ENCODE measurements at places on chromosomes 5 and 9.

GRCh38 chr5:68245319-68245718 is 29.8 kb downstream of the PIK3R1 start:
- no peak for DNase-seq

DNA sequence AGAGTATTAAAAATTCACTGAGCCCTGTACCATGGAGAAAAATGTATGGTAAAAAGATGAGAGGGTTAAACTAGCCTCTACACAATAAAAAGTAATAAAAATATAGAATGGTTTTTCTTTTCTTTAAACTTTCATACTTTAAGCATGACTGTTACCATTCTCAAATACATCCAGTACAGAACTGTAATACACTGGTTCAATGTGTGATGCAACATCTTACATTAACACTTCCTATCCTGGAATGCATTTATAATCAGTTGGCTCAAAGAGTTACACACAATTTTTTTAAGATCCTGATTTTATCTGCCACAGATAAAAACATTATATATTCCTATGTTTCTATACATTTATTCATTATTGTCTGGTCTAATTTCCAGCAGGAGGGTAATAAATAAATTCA is 4.7 kb downstream of the GNAQ start:
- DNase-seq, result no peak

- DNase-seq, result no peak
These were observed 151.8 kb upstream of the TLX3 start for GRCh38 chr5:171157276-171157675.

GRCh38 chr9:133378408-133378962 is 2.3 kb downstream of the STKLD1 start:
- no peak for DNase-seq

- no peak for DNase-seq
These were observed 119.3 kb upstream of the DPYSL3 start for GRCh38 chr5:147629196-147629595.

GRCh38 chr5:133930061-133930812 is 38.2 kb downstream of the C5orf15 start:
- no peak for DNase-seq

- DNase-seq, result no peak
These were observed 219.5 kb downstream of the KCTD16 start for GRCh38 chr5:144390133-144390532.

- DNase-seq, result no peak
These were observed 1.8 kb downstream of the OTP start for GRCh38 chr5:77636641-77637169.

- DNase-seq, result no peak
These were observed 63.7 kb downstream of the LMX1B start for GRCh38 chr9:126677188-126678084.

DNA sequence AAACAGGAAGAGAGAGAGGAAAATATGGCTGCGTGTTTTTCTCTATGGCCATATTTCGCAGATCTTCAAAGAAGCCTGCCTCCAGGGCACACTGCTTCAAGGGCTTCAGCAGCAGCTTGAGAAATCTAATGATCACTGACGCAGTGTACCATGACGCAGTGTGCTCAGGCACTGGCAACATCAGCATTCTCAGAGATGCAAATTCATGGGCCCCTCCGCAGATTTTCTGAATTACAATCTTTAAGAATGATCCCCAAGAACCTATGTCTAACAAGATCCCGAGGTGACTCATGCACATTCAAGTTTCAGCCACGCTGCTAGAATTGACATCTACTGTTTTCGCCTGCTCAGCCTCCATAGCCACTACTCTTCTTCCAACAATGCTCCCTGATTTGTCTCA is 143.9 kb upstream of the ZNF366 start:
- no peak for DNase-seq

DNA sequence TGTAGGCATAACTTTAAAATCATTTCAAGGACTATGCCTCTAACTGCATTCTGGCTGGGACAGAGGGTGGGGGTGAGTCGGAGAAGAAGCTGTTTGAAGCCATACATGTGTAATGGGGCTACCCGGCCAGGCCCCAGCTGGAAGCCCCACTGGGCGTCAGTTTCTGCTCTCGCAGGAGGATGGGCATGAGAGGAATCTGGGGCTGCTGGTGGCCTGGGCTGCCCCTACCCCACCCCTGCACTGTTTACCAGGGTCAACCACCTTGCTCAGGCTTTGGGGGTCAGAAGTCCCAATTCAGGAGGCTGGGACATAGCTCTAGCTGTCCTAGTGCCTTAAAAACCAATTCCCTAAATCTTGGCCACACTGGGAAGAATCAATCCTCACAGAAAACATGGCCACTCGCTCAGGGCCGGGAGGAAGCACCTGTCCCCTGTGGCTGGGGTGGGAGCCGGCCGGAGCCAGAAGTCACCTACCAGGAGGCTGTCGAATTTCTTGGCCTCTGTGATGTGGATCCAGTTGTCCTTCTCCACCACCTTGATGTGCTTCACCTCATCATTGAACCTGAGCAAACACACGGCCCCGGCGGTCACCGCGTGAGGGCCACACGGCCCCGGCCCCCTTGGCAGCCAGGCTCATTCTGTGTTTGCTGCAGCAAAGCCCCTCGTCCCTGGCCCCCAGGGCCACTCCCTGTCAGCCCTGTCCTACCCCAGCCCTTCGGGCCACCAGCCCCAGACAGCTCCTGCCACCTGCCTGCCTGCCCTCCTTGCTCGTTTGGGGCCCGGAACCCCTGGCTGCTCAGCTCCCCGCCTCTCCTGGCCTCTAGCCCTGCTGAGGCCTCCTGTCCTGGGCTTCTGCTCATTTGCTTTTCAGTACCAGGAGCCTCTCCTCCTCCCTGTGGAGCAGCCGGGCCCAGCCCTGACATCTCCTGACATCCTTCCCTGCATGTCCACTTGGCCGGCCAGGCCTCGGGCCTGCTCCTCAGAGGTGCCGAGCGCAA is 33.6 kb upstream of the SARDH start:
- DNase-seq, result no peak

DNA sequence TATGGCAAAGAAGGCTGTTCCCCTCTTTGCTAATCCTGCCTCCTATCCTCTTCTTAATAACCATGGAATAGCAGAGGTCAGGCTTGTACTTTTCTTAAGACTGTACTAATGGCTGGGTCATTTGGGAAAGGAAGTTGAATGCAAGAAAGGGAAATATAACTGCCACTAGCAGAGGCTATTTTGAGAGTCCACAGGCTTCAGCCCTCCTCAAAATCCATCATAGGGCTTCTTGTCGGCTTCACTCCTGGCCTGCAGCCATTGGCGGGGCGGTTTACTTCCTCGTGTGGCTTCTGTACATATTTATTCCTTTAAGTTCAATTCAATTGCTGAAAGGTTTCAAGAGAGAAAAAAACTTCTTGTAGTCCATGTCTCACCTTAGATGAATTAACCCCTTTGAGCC is 2.8 kb upstream of the PARP8 start:
- DNase-seq, result no peak

DNA sequence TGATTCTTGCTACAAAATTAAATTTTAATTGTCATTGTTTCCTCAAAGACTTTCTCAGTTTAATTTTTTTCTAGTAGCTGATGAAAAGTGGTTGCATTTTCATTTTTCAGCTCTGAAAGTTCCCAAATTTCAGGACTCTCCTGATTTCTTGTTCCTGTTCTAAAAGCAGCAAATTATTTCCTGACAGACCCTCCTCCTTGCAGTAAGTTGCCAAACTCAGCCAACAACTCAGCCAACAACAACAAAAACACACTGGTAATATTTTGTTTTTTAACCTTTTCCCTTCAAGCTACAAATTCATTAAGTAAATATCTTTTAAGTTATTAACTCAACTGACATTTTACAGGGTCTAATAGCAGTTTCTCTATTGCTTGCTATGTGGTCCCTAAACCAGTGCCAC is 487.8 kb upstream of the NUDT12 start:
- no peak for DNase-seq

- no peak for DNase-seq
These were observed 228.3 kb upstream of the C9orf72 start for GRCh38 chr9:27801545-27801944.

GRCh38 chr9:109203761-109204360 is 36.8 kb upstream of the FRRS1L start:
- no peak for DNase-seq

- DNase-seq, result no peak
These were observed 131.0 kb downstream of the GOLPH3 start for GRCh38 chr5:32043105-32043504.

DNA sequence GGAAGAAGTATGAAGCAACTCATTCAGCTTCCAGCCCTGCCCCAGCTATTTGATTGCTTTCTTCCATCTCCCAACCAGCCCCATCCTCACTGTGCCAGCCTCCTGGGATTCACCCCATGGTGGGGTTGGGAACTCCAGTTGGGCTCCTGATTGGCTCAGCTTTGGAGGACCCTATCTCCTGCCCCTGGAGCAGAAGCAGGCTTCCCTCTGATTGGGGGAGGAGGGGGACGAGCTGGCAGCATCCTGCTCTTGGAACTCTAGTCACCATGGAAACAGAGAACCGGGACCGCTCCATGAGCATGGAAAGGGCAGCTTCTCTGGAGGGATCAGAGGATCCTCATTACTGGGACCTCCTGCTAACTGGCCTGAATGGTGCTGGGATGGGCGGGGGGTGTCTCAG is 2.6 kb downstream of the SLC6A7 start:
- no peak for DNase-seq

DNA sequence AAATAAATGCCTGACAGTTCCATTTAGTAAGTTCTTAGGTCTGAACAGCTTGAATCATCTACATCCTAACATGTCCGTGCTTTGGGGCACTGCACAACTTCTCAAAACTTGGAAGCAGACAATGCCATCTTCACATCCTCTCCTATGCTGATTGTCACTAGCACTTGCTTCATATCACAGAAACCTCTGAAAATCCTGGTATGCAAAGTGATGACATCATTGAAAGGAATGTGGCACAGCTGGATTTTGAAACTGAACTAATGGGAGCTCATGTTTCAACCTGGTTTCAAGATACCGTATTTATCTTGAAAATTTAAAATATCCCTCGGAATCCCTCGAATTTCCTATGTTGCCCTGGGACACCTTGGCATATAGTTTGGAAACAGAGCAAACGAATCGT is 490.2 kb upstream of the DAP start:
- DNase-seq, result no peak

DNA sequence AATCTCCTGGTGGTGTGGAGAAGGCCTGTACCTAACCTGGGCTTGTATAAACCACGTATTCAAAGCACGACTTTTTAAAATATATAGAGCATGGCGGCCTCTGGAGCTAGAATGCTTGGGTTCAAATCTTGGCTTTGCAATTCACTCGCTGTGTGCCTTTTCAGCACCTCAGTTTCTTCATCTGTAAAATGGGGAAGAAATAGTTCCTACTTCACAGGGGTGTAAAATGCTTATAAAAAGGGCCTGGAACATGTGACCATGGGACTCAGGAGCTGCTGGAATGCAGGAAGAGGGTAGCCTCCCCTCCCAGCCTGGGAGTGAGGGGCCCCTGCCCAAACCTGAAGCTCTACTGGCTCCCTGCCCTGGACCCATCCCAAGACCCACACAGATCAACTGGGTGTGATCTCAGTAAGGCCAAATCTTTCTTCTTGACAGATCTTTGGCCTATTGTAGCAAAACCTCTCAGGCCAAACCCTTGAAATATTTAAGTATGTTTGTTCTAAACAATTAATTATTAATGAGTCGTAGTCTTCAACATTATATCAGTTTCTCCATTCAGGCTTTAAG is 269.0 kb downstream of the ZSWIM6 start:
- DNase-seq, result no peak

GRCh38 chr5:150172145-150172544 is 5.6 kb downstream of the CDX1 start:
- DNase-seq, result no peak

Measured in midbrain (tissue), 1 donor.